ENCODE measurements at places on chromosomes 11 and 22.

DNA sequence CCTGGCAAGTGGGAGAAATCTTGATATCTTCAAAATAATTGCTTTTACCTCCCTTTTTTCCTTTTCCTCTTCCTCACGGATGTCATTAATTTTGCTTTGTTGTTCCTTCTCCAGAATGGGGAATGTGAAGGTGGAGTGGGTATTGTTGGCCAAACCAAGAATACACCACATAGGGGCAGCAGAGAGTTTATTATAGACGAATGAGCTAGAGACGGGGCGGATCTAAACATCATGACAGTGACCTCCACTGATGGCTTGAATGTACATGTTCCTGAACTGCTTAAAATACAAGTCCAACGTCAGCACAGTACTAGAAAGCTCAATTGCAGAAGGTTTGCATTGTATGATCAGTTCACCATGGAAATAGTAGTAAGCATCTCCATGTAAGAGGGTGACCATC, 122.3 kb upstream of the SNX19 start:
- DNase-seq = no peak

DNA sequence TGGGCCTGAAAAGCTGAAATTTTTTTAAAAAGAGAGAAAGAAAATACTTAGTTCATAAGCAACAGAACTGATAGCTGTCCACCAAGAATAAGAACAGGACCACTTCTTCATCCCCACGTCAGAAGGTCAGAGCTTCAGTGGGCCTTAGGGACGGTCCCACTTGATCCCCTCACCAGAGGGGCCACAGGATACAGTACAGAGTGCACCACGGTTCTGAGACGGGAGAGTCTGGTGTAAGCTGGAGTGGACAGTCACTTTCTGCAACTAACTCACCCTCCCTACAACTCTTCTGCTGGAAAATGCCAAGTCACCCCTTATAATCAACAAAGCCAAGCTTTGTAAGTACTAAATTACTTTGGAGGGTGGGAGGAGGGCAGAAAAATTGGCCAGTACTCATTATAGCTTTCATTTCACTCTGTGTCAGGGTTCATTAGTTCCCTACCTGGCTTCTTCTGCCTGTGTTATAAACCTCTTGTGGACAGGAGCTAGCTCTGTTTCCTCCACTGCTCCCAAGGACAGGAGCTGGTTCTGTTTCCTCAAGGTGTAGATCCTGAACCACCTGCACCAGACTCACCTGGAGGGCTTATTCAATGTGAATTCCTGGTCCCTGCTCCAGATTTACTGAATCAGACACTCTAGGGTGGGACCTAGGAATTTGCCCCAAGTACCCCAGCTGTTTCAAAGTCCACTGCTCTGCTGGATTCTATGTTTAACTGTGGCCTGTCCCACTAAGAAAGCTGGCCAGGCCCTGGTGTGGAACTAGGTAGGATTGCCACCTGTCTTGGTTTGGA, 39.6 kb downstream of the SCGB1A1 start:
- DNase-seq = no peak

DNA sequence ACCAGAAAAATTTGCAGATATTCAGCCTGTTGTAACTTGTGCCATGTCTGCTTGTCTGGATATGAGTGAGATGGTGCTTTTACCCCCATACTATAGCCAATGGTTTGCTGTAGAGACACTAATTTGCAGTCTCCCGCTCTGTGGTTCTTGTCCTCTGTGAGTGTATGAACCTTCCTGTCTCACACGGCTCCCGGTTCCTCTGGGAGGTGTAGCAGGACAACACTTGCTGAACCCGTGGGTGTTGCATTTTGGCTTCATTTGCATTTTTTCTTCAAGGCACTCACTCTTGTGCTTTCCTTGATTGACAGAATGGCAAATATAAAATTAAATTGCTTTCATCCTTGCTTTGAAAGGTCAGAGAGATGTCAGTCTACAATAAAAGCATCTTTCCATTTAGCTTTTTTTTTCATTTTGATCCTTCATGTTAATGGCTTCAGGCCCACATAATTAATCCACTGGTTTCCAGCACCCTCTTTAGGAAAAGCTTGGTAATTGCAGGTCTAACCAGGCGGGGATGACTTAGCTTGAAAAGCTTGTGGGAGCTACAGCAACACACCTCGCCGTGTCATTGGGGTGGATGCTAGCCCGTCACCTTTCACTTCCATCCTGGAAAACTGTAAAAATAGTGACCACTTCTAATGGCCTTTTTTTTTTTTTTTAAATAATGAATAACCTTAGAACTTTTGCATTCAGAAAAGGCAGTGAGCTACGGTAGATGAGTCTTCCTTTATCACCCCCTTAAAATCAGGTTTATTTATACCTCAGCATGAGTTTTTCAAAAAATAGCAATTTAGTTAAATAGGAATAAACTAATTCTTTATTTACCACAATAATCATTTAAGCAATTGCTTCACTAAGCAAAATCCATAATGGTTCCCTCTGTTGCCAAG, 27.4 kb upstream of the ST14 start:
- peak; percentile 26 for DNase-seq

- no peak for DNase-seq
Observed at GRCh38 chr11:65558002-65558929, at the start of gene LTBP3. Gene LTBP3, minus strand, starts transcription at chr11:65558359. Its CDS starts 400 bp downstream, at chr11:65557959.

DNA sequence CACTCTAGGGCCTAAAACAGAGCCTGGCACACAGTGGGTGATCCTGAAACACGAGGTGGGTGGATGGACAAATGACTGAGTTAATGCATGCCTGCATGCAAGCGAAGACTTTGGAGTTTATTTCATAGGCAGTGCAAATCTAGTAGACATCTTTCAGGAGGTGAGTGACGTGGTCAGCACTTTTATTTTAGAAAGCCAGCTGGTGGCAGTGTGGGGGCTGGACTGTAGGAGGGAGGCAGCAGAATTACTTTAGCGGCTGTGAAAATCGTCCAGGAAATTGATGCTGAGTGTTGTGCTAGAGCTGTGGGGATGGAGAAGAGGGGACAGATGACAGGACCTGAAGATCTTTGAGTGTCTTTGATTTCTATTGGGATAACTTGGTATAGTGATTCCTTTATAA, 47.1 kb downstream of the BMAL1 start:
- no peak for DNase-seq

- DNase-seq = no peak
Observed at GRCh38 chr22:40733919-40734318, 54.6 kb downstream of the MCHR1 start.

DNA sequence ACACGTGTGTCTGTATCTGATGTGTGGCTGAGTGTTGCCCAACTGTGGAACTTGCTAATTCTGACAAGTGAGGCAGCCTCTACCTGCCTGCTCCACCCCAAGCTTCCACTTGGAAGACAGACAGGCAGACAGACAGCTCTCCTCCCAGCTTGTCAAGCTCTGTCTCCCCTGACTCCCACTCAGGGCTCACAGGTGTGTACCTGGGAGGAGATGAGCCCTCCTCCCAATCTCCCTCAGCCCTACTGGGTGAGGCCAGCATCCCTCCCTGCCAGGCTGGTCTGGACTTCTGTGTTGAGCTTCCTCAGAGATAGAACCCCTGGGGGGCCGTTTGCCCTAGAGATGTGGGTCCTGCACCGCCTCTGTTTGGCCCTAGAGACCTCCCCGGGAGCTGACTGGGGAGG, 1.0 kb upstream of the CHRM1 start:
- DNase-seq = no peak

DNA sequence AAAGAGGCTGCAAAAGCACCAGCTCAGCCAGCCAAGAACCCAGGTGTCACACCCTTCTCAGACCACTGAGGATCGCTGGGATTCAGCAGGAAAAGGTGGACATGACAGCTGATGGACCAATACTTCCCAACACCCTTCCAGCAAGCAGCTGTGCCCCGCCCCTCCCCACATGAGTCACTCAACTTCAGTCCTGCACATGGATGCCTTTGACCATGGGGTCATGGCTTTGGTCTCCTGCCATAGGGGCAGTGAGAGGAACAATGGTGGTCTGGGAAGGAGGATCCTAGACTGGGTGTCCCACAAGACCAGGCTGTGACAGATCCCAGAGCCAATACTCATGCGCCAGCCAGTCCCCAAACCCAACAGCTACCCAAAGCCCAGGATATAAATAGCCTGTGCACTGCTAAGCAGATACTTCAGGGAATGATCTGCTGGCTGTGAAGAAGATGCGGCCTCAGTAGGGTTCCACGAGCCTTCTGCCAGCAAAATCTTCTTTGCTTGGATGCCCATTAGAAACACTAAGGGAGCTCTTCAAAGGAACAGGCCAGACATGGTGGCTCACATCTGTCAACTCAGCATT, 5.5 kb upstream of the RGL4 start:
- no peak for DNase-seq

DNA sequence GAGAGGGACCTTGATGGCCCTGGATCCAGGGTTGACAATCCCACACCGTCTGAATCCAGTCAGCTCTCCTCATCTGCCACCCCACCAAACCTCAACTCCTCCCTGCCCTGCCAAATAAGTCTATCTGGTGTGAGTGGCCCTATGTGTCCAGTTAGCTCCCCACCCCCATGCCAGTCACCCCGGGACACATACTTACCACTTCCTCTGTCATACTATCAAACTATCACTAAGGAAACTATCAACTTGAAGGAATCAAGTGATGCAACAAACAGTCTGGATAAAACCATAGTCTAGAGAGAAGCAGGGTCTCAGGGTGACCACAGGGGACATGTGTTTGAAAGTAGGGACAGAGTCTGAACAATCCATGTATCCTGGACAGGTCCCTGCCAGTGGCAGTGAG, 13.2 kb upstream of the CSF2RB start:
- no peak for DNase-seq

DNA sequence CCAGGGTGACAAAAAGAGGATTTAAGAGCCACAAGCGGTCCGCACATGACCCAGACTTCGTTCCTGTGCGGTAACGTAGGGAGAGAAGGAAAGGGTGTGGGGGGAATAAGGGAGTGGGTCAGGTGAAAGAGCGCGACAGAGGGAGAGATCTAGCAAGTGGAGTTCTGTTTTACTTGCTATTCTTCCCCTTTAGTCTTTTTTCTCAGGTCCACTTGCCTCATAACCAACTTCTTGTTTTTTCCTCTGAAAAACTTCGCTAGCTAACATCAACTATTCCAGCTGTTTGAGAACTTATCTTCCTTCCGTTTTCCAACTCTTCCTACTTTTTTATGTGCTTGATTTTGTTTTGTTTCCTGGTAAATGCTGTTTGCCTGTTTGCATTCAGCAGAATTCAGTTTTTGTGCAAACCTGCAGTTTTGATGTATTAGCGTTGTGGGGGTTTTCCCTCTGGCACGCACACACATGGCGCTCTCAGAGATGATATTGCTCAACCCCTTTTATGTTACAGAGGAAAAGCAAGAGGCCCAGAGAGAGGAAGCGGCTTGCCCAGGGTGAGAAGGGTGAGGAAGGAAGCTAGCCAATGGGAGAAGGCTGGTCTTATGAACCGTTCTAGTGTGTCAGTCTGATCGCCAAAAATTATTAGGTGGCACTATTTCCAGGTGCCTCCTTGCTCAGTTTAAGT, 592 bp upstream of the CTSC start:
- no peak for DNase-seq

- DNase-seq = no peak
Observed at GRCh38 chr11:85903811-85904210, 48.6 kb downstream of the CCDC83 start.

- no peak for DNase-seq
Observed at GRCh38 chr11:76578654-76579055, 91.9 kb downstream of the LRRC32 start.

- no peak for DNase-seq
Observed at GRCh38 chr11:78190374-78190773, 1.7 kb downstream of the USP35 start.

DNA sequence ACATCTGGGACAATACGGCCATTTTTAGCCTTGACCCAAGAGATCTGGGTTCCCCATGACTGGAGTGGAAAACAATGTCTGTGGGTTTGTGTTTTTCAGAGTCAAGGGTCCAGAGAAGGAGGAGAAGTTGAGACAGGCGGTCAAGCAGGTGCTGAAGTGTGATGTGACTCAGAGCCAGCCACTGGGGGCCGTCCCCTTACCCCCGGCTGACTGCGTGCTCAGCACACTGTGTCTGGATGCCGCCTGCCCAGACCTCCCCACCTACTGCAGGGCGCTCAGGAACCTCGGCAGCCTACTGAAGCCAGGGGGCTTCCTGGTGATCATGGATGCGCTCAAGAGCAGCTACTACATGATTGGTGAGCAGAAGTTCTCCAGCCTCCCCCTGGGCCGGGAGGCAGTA, 15.7 kb downstream of the NNMT start:
- no peak for DNase-seq

GRCh38 chr11:127137771-127138280, 137.3 kb upstream of the KIRREL3 start:
- DNase-seq = no peak

- DNase-seq = no peak
Observed at GRCh38 chr11:45150301-45150700, 3.9 kb downstream of the PRDM11 start.

DNA sequence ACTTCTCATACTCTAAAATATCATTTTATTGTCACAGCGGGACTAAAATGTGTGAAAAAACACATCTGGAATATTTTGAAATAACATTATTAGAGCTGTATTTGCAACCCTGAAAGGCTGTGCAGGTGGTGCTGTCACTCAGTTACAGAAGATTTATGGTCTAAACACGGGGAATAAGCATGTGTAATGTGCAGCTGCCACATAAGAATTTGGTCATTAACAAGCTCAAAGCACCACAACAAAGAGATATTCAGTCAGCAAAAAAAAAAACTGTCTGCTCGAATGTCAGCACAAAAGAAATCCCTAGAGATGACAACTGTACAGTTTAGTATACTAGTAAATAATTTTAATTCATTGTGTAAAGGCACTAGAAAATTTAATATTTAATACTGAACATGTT, 31.3 kb downstream of the TMEM123 start:
- no peak for DNase-seq

- no peak for DNase-seq
Observed at GRCh38 chr22:19405133-19405532, 26.4 kb downstream of the HIRA start.

- no peak for DNase-seq
Observed at GRCh38 chr11:118662401-118663271, 16.8 kb downstream of the TREH start.

- no peak for DNase-seq
Observed at GRCh38 chr22:19019029-19019678, 83.1 kb upstream of the PRODH start.

- no peak for DNase-seq
Observed at GRCh38 chr11:7592711-7593110, 78.9 kb downstream of the PPFIBP2 start.

DNA sequence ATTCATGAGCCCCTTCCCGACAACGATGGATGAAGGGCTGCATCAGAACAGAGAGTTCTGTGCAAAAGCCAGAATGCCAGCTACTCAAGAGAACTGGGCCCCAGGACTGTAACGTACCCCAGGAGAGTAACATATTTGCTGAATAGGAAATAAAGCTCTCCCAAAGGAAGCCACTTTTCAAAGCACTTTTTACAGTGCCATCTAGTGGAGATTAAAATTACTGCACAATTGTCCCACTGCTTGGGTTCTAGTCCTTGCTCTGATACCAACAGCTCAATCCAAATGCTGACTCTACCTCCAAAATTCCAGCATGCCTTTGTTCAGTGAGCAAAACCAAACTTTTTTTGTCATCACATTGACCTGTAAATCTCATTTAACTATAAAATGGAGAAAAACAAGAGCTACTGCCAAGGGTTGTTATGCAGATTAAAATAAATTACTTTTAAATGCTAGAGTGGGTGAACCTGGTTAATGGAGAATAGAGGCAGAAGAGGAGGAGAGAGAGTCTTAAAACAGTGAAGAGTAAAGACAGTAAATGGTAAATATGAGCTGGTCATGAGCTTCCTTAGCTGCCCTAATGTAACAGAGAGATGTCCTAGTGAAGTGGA, 87.6 kb upstream of the FSHB start:
- no peak for DNase-seq

GRCh38 chr22:39101226-39101625, 4.2 kb downstream of the APOBEC3H start:
- no peak for DNase-seq

Measured in LNCaP clone FGC (cell line).